Esophagus mucosa (tissue), 1 donor: ENCODE measurements at places on chromosomes 12 and 14. TPM values are rescaled to one million over a fixed set of nuclear protein-coding genes. Genes with fewer than 3 reads are reported as not detected.

DNA sequence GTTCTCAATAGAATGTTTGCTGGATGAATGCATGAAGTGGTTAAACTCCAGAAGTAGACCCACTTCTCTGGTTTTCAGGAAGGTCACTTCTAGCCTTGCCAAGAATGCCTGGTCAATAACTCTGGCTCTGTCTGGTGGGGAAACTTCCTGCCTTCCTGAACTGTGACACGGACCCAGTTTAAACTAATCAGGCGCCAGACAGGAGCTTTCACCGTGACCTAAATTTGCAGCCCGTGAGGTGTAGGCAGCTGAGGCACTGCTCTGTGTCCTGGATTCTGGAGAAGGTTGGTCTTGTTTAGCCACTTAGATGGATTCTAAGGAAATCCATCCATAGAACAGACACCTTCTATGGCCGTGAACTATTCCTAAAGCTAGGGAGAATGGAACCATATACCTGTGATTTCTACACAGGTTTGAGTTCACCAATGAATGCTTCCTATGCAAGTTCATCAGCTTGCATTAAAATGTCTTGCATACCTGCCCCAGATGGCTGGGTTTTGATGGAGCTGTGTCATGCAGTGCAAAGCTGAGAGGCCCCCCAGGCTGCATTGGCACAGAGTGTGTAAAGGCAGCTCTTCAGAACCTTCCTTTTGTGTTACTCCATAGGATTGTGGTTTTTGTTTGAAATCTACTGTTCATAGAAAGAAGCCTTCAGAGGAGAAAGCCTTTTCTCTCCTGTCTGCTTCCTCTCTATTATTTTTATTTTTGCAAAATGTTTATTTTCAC lies 4.4 kb downstream of the CHST11 start:
- no peak for ATAC-seq

DNA sequence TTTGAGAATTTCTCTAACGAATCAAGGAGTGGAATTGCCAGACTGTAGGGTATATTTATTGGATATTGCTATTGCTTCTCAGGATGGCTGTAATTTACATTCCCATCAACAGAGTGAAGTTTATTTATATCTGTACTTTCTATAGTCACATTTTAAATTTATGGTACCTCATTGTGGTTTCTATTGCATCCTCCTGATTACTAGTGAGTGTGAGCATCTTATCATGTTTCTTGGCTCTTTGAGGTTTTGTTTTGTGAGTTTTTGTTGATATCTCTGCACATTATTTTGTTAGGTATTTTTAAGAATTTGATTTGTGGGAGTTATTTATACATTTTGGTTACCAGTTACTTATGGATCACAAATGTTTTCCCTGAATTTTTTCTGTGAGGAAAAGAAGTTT lies 13.9 kb downstream of the DNM1L start:
- no peak for ATAC-seq

GRCh38 chr12:68746572-68747180 lies 700 bp downstream of the SLC35E3 start:
- ATAC-seq: peak; percentile 49

DNA sequence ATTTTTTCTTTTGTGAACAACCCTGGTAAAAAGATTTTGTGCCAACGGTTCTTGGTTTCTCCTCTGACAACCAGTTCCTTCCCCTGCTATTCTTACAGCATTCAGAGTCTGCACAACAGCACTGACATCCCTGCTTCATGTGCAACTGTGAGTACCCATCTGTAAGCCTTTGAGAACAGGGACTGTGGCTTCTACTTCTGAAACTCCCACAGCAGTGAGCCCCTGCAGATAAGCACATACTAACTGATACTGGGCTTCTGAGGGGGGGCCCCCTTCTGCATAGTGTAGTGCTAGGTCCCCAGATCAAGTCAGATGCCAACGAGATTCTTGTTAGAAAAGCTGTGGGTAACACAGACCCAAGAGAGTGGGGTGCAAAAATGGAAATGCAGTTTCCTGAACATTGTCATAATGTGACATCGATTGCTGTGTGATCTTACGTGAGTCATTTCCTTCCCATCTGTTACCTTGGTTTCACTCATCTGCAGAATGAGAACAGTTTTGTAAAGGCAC lies 11.1 kb upstream of the NINJ2 start:
- ATAC-seq: peak; percentile 50

The ADAM21 gene
- not detected for total RNA-seq

The CCNT1 gene
- 17.9 TPM for total RNA-seq

The C1RL gene
- total RNA-seq: 22.7 TPM

The CDCA3 gene
- total RNA-seq: 13.9 TPM
